ENCODE measurements at places on chromosomes 3 and 15.
A peak's percentile ranks its signal among the peaks of the same experiment; 100 is the strongest.

DNA sequence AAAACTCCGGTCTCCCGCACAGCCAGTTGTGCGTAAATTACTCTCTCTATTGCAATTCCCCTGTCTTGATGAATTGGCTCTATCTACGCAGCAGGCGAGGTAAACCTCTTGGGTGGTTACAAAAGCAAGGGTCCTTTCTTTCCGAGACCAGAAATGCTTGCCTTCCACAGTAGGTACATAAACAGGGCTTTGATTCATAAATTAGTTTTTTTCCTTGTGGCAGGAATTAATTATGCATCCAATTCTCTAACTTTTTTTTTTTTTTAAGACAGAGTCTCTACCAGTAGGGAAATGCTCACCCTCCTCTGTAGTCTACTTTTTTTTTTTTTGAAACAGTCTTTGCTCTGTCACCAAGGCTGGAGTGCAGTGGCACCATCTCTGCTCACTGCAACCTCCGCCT is 16.3 kb downstream of the CD80 start:
- DNase-seq: no peak

DNA sequence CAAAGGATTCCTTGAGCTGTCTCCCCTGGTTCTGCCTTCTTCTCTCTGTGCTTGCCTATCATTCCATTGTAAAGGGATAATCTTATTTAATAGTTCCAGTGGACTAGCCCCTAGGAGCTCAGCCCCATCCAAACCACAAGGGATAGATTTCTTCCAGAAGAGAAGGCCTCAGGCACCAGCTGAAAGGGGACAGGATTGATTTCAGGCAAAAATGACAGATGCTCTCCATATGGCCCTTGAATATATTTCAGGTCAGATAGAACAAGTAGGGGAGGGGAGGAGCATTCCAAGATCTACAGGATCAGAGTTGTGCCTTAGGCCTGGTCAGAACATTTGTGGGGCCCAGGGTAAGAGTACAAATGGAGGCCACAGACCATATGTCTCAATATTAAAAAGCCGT is 85.3 kb downstream of the RPLP1 start:
- DNase-seq: no peak

DNA sequence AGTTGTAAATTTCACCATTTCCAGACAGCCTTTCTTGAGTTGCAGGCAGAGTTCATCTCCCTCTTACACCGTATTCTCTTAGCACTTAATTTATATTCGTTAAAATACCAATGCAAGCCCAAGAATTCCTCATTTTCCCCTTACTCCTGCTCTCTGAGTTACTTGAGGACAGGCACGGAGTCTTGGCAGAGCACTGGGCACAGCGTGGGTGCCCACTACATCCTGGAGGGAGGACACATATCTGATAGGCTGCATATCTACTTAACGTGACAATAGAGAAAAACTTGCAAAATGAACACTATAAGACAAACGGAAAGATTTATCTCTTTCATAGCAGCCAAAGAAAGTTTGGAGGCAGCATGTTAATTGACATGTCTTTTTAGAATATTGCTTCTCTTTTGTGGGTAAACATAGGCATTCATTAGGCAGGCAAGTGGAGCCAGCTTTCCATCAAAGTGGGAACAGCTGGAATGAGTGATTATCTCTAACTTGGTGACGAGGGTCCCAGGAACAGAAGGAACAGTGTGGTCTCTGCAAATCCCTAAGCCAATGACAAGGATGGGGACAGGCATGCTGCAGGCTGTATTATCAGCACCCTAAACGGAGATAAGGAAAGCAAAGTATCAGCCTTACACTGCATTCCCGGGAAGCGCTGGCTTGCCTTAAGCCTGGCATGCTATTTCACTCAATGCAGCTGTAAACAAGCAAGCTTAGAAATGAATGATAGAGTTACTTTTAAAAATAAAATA is 116.5 kb downstream of the RTP4 start:
- DNase-seq: no peak

GRCh38 chr15:22922003-22922402 is 58.2 kb downstream of the CYFIP1 start:
- no peak for DNase-seq

GRCh38 chr3:193829781-193830180 is 236.8 kb downstream of the OPA1 start:
- peak; percentile 41 for DNase-seq

GRCh38 chr3:48899273-48899672 is 591 bp upstream of the SLC25A20 start:
- no peak for DNase-seq

GRCh38 chr3:108293858-108294257 is 2.5 kb upstream of the HHLA2 start:
- DNase-seq: no peak

DNA sequence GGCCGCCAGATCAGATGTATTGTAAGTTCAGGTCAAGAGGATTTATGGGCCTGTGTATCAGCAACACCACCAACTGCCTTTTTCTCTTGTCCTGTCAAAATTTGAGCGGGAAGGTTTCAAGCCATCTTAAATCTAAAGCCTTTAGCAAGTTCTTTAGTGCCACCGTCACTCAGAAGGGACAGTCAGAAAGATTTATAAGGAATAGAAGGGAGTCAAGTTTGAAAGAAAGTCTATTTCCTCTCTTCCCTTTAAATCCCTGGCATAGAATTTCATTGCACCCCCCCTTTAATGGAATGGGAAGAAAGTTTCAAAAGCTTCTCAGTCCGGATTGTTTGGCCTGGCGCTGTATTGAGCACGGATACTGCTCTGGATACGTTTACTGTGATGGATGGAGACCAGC is 359.4 kb downstream of the FEZF2 start:
- DNase-seq: no peak

- no peak for DNase-seq
Observed at GRCh38 chr15:89400782-89401545, 66.3 kb upstream of the POLG start.

DNA sequence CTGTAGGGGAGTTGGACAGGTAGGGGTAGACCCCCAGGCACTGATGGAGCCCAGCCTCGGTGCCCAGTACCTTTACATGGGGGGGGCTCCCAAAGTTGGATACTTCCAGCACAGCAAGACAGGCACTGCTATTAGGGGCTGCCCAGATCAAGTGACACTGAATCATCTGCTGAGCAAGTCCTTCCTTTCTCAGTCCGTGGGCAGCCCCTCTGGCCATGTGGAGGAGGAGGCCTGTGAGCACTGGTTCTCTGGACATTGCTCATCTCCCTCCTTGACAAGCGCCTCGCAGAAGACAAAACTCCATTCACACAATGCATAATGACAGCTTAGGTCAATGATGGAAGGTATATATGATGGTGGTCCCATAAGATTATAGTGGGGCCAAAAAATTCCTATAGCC is 35.7 kb downstream of the EEFSEC start:
- no peak for DNase-seq

- DNase-seq: no peak
Observed at GRCh38 chr3:98705694-98706093, 57.4 kb upstream of the ST3GAL6 start.

- DNase-seq: no peak
Observed at GRCh38 chr3:164864454-164864853, 213.8 kb downstream of the SI start.

GRCh38 chr3:157916672-157917071 is 189.5 kb downstream of the SHOX2 start:
- DNase-seq: no peak

- DNase-seq: peak; percentile 69
Observed at GRCh38 chr15:36178303-36178633, 401.2 kb upstream of the CDIN1 start.

- DNase-seq: no peak
Observed at GRCh38 chr3:30710017-30710416, 103.6 kb downstream of the TGFBR2 start.

DNA sequence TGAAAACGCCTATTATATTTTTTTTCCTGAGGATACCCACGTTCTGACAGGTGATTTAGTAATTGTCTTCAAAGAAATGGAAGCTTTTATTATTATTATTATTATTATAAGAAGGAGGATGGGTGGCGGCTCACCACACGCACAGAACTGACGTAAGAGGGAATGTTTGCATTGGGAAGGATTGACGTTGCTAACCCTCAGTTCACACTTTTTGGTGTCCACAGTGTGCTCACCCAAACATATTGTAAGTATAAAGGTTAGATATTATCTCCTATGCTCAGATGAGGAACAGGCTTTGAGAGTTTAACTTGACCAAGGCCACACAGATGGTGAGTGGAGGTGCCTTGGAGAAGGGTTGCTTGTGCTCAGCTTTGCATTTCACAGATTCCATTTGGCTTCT is 533.5 kb upstream of the TBL1XR1 start:
- DNase-seq: no peak

- DNase-seq: no peak
Observed at GRCh38 chr3:129106866-129107565, 14.6 kb downstream of the RAB43 start.

DNA sequence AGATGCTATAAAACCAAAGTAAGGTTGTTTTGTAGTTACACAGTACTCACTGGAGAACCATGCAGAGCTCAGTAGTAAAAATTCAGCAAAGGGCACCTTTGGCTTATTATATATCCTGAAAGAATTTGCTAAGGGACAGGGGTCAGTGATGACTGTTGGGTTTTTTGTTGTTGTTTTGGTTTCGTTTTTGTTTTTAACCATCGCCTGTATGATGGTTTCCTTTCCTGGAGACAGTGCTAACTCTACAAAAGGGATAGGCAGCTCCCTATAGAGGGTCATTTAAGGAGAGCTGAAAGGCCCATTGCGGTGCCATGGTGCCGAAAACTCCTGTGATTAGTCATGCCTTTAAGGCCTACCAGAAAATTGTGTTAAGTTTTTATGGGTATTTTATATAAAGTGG is 118.2 kb upstream of the GOLIM4 start:
- DNase-seq: no peak

DNA sequence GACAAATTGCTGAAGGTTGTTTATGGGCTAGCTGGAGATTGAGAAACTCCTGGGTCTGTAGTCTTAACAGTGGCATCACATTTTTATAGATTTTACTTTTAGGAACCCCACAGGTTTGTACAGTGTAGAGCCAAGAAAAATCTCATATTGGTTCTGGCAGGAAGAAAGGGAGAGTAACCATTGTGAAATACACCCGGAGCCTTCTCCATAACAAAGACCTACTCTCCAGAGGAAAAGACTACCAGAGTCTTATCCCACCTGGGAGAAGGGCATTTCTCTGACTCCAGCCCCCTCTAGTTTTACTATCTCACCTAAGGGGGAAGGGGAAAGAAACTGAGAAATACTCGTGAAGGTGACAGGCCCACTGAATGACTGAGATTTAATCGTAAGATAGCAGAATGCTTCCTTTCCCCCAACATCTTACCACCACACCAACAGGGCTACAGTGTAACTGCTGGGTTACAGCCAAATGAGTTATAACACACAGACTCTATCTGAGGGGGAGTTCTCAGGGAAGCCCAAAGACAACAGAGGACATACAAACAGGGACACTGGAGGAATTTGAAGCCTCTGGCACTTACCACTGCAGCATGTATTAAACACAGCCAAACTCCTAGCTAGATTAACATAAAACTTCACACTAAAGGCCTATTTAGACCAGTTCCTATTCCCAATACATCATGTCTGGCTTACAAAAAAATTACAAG is 56.1 kb downstream of the SYN2 start:
- no peak for DNase-seq

GRCh38 chr3:153138276-153139210 is 23.5 kb upstream of the RAP2B start:
- no peak for DNase-seq

- no peak for DNase-seq
Observed at GRCh38 chr15:76470691-76471090, 134.1 kb downstream of the ISL2 start.

- peak; percentile 66 for DNase-seq
Observed at GRCh38 chr3:177589911-177590381, 392.7 kb upstream of the TBL1XR1 start.

- no peak for DNase-seq
Observed at GRCh38 chr3:50484722-50485121, 18.7 kb downstream of the CACNA2D2 start.

DNA sequence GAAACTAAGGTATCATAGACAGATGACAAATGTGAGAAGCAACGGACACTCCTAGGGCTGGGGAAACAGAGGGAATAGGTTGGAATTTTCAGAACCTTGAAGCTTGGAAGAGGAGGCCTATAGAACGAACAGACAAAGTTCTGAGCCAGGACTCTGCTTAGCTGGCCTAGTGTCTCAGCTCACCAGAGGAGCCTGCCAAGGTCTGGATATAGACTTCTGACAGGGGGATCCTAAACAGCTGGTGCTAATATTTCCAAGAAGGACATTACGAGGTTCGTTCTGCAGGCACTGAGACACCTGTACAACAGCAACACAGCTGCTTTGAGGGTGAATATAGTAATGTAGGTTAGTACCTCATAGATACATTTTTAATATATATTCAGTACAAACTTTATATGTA is 266.3 kb downstream of the CHL1 start:
- no peak for DNase-seq

GRCh38 chr15:90829942-90830440 is 38.4 kb upstream of the FURIN start:
- DNase-seq: no peak

- DNase-seq: no peak
Observed at GRCh38 chr15:88074386-88074785, 182.2 kb downstream of the NTRK3 start.

DNA sequence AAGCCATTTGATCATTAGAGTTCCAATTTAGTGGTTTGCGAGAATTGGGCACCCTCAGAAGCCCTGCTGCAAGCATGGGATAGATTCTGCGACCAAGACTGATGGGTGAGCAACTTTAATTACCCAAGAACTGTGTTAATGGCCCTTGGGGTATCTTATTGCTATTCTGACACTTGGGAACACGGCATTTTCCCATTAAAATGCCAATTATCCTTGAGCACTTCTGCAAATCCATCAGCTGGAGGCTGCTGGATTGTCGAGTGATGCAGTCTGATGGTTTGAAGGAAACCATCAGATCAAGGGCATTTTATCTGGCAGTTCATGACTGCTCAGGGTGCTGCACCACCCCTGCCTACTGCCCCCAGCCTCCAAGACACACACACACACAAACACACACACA is 183.6 kb upstream of the PROK2 start:
- DNase-seq: no peak

GRCh38 chr3:184314363-184314699 is at the start of gene EIF4G1:
Gene EIF4G1, plus strand, starts transcription at chr3:184314606. Its CDS starts 1,191 bp downstream, at chr3:184315797.
- DNase-seq: peak; percentile 97

GRCh38 chr3:187223799-187224198 is 26.5 kb downstream of the RTP1 start:
- DNase-seq: no peak

DNA sequence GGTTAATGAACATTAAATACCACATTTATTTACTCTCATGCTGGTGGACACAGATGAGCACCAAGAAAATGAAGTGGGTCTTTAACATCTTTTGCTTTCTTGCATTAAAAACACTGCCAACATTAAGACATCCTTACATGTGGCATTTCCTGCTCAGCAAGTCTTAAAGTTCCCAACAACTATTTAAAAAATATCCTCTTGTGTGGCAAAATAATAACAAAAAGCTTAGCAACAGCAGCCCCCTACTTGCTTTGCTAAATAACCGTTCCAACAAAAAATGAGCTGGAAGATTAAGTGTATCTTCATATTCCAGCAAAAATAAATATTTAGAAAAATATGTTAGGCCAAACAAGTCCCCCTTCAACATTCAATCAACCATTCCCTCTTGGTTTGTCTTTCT is 93.1 kb downstream of the SUCLG2 start:
- DNase-seq: no peak
